Putamen (tissue), 1 donor: ENCODE measurements at places on chromosomes 7 and 10.

- no peak for DNase-seq
Observed at GRCh38 chr10:51425431-51425830, 274.0 kb downstream of the CSTF2T start.

DNA sequence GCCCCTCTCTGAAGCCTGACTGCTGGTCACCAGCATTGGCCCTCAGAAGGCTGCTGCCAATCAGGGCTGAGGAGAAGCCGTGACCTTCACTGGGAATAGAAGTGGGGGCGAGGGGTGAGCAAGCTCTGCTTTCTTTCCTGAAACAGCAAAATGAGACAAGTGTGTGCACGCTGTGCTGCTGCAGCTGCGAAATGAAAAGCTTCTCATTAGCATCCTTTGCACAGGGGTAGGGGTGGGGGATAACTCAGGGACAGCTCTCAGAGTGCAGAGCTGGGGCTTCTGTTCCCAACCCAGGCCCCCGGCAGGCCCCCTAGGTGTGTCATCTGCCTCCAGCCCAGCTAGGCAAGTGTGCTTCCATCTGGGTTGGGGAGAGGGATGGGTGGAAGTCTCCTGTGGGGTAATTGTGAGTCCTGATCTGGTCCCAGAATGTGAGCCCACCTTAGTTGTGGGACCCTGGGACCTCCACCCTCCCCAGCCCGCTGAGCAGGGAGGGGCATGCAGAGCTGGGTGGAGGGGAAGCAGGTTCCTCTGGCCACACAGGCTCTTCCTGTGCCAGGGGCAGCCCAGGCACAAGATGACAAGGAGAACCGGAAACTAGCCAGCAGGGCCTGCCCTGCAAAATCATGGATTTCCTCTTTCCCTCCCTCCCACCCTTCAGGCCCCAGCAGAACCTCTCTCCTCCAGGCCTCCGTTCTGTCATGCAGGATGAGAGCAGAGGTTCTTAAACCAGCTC lies 22.2 kb downstream of the ZNF467 start:
- no peak for DNase-seq

- DNase-seq = no peak
Observed at GRCh38 chr10:75600833-75601232, 169.4 kb downstream of the LRMDA start.

- no peak for DNase-seq
Observed at GRCh38 chr7:101950450-101951119, 133.2 kb downstream of the CUX1 start.

DNA sequence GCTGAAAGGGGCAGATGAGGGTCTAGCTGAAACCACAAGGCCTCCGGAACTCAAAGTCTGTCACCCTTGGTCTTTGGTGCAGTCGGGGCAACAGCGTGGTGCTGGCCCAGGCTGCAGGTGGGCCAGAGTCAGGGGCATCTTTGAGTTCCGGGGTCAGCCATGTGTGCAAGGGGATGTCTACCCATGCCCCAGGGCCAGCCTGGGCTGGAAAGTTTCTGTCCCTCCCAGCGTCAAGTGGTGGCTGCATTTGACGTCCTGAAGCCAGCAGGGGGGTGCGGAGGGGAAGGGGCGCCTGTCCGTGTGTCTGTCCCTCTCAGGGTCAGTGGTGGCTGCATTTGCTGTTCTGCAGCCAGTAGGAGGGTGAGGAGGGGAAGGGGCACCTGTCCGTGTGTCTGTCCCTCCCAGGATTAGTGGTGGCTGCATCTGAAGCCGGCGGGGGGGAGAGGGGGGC lies 638 bp downstream of the BRAT1 start:
- no peak for DNase-seq

DNA sequence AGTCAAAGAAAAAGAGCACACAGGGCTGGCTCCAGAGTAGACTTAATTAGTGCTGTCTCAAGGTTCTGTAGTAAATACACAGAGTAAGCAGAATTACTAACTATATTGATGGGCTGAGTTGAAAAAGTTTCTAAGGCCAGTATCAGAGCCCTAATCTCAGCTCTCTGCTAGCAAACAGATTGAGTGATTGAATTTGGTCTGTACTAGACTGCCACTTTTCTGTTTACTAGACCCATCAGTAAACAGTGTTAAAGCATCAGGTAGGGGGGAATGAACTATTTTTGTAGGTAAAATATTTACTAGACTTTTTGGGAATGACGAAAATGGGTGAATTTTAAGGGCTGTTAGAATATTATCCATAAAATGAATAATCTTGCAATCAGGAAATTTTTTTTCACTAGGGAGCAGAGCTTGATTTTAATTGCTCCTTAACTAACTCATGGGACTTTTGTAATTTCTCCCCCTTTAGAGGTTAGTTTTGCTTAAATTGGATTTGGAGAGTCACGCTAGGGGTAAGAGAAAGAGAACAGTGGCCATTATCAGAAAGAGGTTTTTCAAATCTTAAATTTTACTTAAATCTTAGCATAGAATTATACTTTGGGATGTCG lies 37.3 kb upstream of the RASGEF1A start:
- no peak for DNase-seq

- DNase-seq = no peak
Observed at GRCh38 chr10:11757454-11757820, 15.3 kb downstream of the ECHDC3 start.

GRCh38 chr10:77374189-77374656 lies 263.4 kb downstream of the KCNMA1 start:
- no peak for DNase-seq

- DNase-seq = no peak
Observed at GRCh38 chr7:127715901-127716300, 63.9 kb downstream of the SND1 start.

DNA sequence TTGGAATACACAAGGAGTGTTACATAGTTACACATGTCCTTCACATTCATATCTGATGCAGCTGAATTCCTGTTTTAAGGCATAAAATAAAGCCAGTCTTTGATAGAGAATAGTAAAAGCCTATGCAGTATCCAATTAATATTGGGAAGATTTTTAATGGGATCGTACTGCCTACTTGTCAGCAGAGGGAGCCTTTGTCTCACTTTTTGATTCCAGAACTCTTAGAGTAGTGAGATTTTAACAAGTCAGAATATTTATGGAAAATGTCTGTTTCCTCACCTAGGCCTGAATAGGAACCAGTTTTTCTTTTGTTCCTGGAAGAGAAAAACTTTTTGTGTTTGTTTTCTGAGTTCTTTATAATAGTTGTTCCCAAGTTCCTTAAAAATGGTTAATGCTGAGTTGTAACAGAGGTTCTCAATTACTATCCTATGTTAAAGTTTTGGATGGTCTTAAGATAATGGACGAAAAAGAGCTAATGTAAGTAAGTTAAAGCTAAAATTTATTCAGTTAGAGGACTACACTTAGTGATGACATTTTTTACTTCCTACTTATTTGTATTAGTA lies 114.0 kb downstream of the BBS9 start:
- peak; percentile 42 for DNase-seq

GRCh38 chr7:69395061-69395714 lies 203.1 kb upstream of the AUTS2 start:
- no peak for DNase-seq

DNA sequence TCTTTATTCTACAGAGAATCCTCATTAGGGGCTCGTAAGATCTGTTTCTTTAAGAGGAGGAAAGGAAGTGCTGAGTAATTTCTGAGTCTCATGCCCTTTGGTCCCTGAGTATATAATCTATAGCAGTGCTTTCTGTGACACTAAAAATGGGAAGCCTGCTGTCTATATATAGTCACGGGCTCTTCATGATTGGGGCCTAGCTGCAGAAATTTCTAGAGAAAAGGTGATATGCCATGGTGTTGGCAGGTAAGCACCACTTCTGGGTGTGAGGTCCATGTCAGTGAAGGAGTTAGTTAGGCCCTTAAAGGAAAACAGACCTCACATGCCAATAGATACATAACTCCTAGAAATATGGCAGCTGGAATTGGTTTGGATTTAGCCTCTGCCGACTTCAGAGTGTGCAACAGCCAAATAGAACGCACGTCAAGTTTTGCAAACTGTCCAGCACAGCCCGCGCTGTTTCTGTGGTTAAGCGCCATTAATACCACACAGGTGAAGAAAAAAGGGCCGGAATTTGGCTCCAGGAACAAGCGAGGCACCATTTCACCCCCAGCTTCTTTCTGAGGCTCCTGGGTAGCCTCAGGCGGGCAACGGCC lies 123.2 kb downstream of the TACC2 start:
- DNase-seq = no peak

- DNase-seq = no peak
Observed at GRCh38 chr7:157129200-157129599, 9.5 kb upstream of the UBE3C start.

DNA sequence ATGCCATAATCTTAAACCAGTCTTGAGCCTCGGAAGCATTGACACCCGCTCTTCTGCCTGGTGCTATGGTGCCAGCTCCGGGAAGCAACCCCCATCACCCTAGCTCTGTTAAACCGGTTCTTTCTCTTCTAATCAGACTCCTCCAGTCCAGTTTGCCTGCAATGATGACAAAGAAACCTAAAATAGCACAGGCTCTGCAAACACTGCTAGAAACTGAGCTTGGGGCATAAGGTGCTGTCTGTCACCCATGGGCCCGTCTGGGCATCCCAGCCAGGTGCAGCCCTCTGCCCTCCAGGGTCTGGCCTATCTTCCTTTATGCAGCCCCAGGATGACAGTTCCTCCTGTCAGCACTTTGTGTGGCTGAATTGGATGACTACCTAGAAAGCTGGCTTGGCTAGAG lies 14.2 kb upstream of the CAMK2G start:
- DNase-seq = no peak

DNA sequence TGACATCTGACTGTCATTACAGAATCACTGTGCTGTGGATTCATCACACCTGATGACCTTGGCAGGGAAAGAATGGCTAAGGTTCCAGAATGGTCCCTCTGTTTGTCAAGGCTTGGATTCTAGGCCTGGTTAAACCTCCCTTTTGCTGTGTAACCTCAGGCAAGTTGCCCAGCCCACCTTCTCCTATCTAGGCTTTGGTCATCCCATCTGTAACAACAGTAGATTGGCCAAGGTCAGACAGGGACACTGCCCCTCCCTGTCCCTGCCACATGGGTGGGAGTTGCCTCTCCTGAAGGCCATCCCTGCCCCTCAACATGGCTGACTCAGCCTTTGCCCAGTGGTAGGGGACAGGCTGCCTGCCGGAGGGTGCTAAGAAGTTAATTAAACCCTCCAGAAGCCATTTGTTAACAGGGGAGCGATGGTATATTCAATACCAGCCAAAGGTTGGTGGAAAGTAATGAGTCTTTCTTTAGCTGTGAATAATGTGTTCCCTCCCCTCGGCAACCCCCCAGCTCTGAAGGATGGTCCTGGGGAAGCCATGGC lies 149.8 kb upstream of the PCBD1 start:
- no peak for DNase-seq

DNA sequence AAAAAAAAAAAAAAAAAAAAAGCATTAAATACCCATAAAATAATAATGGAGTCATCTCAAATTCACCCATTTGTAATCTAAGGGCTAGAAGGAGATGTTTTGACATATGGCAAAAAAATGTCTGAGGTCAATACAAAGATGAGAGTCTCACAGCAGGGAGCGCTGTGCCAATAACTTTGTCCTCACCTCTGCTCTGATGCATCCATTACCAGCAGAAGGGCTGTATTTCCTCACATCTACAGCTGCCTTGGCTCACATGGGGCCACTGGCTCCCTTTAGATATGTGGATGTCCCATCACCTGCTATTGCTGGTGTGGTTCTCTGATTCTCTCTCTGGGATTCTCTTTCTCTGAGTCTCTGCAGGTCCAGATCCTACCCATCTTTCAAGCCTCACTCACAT lies 90.3 kb upstream of the FAM133B start:
- no peak for DNase-seq

- peak; percentile 16 for DNase-seq
Observed at GRCh38 chr10:59553162-59553900, 156.3 kb downstream of the SLC16A9 start.

GRCh38 chr10:110326351-110327032 lies 21.8 kb upstream of the SMNDC1 start:
- DNase-seq = no peak

DNA sequence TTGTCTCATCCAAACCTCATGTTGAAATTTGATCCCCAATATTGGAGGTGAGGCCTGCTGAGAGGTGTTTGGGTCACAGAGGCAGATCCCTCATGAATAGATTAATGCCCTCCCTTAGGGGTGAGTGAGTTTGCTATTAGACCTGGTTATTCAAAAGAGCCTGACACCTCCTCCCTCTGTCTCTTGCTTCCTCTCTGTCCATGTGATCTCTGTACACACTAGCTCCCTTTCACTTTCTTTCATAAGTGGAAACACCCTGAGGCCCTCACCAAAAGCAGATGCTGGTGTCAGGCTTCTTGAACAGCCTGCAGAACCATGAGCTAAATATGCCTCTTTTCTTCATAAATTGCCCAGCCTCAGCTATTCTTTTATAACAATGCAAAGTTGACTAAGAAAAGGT lies 447.1 kb downstream of the MDFIC start:
- no peak for DNase-seq

GRCh38 chr7:17771901-17772408 lies 168.3 kb downstream of the SNX13 start:
- DNase-seq = no peak

DNA sequence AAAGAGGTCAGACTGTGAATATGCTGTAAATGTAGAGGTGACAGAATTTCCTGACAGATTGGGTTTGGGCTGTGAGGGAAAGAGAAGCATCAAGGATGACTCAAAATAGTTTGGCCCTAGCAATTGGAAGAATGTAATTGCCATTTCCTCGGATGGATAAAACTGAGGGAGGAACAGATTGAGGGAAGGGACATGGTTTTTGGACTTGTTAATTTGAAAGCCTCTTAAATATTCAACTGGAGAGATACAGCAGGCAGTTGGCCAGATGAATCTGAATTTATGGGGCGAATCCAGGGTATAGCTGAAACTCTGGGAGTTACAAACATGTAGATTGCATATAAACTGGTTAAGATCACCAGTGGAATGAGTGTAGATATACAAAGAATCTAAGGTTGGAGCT lies 3.4 kb downstream of the VPS50 start:
- no peak for DNase-seq

DNA sequence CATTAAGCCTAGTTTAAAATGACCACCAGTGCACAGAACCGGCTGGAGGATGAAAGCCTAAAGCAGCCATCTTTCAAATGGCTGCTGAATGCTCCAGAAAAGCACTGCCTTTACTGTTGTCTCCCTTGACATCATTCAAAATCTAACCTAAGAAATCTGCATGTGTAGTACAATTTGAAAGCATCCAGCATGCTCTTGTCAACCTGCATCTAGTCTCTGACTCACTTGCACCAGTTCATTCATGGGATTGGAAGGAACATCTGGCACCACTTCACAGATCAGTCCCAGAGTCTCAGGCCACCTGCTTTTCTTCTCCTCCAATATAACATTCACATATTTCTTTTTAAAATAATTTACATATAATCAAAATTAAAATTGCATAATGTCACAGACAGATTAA lies 76.2 kb downstream of the RNF133 start:
- DNase-seq = no peak

DNA sequence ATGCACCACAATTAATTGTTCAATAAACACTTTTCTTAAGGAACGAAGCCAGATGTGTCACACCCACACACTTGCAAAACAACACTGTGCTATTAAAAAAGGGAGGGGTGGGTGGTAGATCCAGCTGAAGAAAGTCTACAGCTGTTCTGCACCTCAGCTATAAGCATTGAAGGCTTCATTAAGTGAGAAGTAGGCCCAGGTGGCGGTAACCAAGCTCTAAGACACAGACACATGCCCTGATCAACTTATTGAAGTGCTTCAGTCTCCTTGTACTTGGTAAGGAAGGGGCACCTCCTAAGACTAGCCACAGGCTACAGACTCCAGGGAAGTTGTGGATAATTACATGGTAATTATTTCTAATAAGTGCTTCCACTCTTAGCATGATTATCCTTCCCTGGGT lies 4.5 kb upstream of the CPVL start:
- no peak for DNase-seq
